ENCODE measurements at places on chromosomes 11 and 22. TPM values are rescaled to one million over a fixed set of nuclear protein-coding genes. Genes with fewer than 3 reads are reported as not detected.
A peak's percentile ranks its signal among the peaks of the same experiment; 100 is the strongest.

DNA sequence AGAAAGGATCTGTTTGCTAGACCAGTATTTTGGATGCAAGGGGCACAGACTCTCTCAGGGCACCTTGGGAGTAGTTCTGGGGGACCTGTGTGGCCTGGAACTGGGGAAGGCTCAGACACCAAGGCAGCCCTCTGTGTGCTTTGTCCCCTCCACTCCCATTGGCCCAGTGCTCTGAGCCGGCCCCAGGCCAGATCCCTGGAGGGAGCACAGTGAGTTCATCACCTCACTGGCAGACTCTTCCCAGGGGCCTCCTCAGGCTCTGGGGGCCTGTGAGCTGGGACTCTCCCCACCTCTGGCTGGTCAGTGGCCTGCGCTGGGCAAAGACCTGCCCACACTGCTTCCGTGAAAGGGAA is 51.7 kb downstream of the CHRDL2 start:
- DNase-seq = peak; percentile 4

- peak; percentile 81 for DNase-seq
Measured at GRCh38 chr11:17730608-17731462, 3.7 kb upstream of the KCNC1 start.

DNA sequence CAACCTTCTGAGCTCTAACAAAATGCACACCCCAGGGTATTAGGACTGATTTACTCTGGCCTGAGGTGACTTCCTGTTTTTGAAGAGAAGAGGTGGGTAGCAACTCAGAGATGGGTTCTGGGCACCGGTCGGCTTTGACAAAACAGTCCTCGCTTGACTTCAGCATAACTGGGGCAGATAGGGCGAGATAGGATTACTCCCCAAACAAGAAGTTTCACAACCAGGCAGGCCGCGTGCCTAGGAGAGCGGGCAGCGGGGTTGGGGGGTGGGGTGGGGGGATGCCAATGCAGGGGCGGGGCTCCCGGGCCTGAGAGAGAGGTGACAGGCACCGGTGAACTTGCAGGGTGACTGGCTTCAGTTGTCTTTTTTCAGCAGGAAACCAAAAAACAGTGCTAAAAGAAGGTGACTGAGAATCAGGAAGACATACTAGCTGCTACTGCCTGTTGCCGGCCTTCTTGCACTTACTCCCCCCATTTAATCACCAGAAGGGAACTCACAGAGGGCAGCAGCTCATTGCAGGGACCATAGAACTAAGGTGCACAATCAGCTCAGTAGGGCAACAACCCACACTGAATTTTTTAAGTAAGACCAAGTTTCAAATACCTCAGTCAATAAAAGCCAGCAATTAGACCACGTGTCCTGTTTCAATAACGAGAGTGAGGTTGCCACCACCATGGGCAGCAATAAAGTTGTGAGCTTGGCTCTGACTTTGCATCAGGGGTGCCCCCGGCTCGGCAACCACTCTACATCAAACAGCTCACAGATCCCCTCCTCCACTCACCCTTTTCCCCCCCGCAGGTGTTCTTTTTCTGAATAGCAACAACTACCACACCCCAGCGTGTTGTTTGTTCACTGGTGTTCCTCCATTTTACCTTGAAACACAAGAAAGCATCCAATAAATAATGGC is 37.2 kb upstream of the ETS1 start:
- DNase-seq = no peak

DNA sequence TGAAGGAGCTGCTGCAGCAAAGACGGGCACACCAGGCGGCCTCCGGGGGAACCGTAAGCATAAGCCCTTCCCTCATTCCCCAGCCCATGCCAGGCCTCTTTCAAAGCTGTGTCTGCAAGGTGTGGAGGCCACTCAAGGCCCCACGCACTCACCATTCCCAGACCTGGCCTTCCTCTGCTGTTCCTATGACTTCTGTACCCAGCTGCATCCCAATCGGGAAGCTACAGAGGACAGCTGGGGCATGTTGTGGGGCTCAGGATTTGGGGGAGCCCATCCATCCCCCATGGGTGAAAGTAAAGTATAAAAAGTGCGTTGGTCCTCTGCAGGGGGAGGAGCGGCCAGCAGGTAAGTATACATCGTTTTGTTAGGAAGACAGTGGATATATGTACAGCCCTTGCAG is 2.2 kb downstream of the POU2AF3 start:
- no peak for DNase-seq

DNA sequence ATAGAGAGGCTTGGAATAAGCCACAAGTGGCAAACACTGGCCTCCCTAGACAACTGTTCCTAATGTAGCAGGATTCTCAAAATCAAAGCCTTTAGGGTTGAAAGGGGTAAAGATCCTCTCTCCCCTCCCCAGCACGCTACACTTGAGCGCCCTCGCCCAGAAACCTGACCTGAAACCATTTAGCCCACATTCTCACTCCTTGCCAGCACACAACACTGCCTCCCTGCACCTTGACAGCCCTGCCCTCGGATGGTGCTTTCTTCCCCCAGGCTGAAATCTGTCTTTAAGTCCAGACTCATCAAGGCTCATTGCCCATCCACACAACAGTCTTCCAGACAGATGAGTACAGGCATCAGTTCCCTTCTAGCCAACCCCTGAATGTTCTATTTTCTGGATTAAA is 26.5 kb downstream of the CWC15 start:
- no peak for DNase-seq

- peak; percentile 62 for DNase-seq
Measured at GRCh38 chr11:4181782-4182721, 87.5 kb downstream of the RRM1 start.

DNA sequence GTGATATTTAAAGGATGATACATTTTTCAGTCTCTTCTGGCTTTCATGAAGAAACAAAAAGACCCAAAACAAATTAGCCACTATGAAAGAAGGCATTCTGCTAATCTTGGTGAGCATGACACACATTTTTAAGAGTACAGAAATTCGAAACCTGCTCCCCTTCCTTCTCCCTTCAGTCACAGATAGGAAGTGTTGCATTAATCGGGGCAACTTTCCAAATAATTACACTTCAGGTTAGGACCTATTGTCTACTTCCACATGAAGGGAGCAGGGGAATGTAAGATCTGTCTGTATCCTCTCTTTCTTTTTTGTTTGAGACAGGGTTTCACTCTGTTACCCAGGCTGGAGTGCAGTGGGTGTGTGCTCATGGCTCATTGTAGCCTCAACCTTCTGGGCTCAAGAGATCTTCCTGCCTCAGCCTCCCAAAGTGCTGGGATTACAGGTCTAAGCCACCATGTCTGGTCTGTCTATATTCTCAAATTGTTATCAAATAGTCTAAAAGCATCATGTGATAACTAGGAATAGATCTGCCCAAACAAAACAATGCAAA is 45.8 kb downstream of the NCAM1 start:
- DNase-seq = no peak

DNA sequence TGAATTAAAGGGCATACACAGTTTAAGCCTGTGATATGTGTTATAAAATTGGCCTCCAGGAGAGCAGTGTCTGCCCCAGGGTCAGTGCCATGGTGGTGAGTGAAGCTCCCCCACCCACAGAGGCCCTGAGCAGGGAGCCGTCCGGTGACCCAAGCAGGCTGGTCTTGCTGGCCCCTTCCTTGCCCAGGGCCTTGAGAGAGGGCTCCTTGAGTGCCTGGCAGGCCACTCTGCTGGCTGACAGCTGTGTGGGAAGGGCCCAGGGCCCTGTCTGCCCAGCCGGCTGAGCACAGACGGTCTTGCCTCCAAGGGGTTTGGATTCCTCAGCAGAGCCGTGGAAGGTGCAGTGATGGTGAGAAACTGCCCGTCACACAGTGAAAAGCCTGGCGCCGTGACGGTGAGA is 25.9 kb downstream of the PTDSS2 start:
- no peak for DNase-seq

DNA sequence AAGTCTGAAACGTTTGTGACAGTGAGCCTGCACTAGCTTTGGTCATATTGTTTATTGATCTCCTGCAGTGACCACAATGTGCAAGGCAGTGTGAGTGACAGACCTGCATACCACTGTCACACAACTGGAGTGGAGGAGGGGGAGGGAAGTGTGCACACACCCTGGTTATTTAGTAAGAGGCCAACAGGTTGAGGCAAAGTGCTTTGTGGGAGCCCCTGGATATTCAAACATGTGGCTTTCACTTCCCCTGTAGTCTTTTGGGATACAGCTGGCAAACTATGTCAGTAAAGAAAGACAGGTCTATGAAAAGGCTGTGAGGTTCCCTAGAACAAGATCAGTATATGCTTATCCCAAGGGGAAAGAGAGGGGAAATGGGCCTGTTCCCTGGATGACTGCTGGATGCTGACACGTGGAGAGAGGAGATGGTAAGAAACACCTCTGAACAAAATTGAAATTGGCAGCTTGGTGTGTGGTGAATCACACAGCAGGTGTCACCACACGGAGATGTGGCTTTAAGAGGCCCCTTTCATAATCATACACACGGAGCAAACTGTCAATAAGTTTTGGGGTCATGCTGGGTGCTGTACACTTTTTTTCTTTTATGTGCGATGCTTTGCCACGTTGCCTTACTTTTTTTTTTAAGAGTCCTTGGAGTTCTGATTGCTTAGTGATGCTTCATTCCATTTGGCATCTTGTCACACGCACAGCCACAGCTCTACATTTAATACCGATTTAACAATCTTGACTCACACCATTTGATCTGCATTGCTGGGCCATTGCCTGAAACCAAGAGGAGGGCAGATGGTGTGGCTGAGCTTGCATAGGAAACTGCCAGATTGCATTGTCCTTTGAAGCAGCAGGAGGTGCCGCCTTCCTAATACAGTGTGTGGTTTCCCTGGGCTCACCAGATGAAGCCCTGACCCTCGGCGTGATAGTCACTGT is 11.3 kb downstream of the OSBP2 start:
- no peak for DNase-seq

DNA sequence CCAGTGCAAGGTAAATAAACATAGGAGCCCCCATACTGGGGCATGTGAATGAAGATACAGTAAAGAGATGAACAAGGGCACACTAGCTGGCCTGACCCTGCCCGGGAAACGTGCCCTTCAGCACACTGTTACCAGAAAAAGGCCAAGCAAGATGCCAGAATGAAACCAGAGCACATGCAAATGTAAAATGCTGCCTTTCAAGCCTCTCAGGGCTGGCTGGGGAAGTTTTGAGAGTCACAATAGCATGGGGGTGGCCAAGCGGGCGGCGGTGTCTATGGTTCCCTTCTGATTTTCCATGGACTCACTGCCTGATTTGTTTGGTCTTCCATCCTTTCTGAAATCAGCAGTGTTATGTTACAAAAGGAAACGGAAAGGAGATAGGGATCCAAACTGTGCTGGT is 18.9 kb upstream of the SUSD2 start:
- DNase-seq = no peak

DNA sequence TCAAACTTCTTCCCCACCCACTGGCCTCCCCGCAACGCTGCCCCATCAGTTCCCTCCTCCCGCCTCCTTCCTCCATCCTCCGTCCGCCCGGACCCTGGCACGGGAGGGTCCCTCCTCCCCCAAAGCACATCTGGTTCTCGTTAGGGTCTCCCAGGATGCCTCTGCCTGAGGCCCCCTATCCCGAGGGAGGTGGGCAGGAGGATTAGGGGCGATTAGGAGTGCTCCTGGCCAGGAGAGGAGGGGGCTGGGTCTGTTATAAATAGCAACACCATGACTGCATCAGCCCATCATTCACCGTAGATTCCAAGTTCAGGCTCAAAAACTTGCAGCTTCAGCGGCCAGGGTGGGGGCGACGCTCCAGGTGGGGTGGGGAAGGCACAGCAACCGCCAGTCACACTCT is 10.4 kb downstream of the MYRF start:
- DNase-seq = no peak

DNA sequence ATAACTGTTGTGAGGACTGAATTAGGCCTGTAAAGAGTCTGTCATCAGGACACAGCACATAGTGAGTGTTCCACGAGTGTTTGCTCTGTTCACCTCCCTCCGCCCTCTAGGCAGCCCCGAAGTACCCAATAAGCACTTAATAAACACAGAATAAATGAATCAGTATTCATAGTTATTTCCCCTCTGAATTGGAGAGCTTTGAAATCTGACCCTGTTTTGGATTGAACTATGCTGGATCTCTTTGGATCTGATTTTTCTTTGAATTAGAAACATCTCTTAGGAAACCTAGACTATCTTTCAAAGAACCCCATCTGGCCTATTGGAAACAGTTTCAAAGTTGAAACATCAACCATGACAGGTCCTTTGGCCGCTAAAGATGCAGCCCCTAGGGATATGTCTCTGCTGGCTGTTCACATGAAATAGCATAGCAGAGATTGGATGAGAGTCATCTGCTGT is 615.5 kb downstream of the NTM start:
- peak; percentile 6 for DNase-seq

- no peak for DNase-seq
Measured at GRCh38 chr11:71338801-71339395, 86.5 kb upstream of the SHANK2 start.

DNA sequence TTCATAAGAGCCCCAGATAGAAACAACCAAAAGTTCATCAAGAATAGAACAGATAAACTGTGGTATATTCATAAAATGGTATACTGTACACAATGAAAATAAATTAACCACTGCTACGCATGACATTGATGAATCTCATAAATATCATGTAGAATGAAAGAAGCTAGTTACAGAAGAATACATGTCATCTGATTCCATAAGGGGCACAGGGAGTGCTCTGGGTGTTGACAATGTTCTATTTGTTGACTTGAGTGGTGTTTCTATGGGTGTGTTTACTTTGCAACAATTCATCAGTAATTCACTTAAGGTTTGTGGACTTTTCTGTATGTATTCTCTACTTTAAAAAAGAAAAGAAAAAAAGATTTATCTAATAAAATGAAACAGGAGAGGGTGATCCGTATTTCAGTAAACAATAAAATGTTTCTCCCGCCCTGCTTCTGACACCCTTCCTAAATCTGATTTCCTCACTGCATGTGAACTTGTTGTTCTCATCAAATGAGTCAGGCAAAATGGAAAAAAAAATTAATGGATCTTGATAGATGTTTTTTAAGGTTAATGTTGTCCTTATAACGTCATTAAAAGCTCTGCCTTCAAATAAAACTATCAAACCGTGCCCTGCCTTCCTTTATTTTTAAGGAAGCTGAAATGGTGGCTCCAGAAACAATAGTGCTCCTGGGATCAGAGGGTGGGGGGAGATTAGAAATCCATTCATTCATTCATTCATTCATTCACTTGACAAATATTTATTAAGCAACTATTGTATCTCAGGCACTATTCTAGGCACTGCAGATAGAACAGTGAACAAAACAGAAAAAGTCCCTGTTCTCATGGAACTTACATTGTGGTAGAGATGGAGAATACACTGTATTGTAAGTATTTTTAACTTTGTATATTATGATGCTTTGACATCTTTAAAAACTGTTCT is 77.2 kb upstream of the CD44 start:
- no peak for DNase-seq

GRCh38 chr11:62242021-62242420 is at the start of gene SCGB1D2:
SCGB1D2 (plus strand) TSS chr11:62242239; CDS start chr11:62242308, 69 bp downstream.
- DNase-seq = peak; percentile 51

The MOV10L1 gene
- total RNA-seq = not detected

The SPON1 gene
- 7.1 TPM for total RNA-seq

The CNGA4 gene
- not detected for total RNA-seq

The NPAS4 gene
- total RNA-seq = not detected

The AGBL2 gene
- total RNA-seq = not detected

The TYR gene
- not detected for total RNA-seq

The NNMT gene
- total RNA-seq = 11.9 TPM

The GGTLC3 gene
- total RNA-seq = not detected

The MAJIN gene
- total RNA-seq = not detected

The ELFN2 gene
- not detected for total RNA-seq

Measured in heart right ventricle (tissue), 16 donors.